ENCODE measurements at places on chromosomes 11 and 22.

DNA sequence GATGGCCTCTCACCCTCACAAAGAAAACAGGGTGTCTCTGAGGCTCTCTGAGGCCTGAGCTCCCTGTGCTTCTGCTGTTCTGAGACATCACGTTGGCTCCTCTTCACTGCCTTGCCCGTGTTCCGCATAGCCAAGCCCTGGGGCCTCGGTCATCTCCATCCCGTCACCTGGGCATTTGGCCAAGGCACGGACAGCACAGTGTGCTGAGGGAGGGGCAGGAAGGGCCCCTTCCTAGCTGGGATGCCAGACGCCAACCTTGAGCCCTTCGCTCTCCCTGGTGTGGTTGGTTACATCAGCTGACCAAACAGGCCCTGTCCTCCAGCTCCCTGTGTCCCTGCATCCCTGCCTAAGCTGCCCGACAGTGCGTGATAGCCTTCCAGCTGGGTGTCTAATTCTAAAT is 25.9 kb downstream of the MOV10L1 start:
- peak; percentile 70 for DNase-seq

- DNase-seq = peak; percentile 41
Measured at GRCh38 chr11:82927264-82927880, 25.8 kb downstream of the DDIAS start.

GRCh38 chr11:128458321-128458720 is 129.0 kb downstream of the ETS1 start:
- DNase-seq = no peak

GRCh38 chr11:6825231-6825744 is 20.2 kb upstream of the OR10A5 start:
- no peak for DNase-seq

DNA sequence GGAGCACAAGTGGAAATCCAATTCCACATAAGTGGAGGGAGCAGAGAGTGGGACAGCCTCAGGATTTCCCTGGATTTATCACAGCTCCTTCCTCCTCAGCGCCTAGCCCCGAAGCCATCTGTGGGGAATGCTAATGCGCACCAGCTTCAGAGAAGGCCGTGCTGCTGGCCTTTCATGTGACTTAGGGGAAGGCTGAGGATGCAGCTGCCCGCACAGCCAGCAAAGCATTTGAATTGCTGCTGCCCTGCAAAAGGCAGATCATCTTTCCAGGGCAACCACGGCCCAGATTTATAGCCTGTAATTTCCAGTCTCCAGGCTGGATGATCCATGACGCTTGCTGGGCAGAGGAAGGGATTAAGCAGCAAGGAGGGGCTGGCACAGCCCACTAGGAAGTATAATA is 29.9 kb downstream of the SYN3 start:
- DNase-seq = no peak

DNA sequence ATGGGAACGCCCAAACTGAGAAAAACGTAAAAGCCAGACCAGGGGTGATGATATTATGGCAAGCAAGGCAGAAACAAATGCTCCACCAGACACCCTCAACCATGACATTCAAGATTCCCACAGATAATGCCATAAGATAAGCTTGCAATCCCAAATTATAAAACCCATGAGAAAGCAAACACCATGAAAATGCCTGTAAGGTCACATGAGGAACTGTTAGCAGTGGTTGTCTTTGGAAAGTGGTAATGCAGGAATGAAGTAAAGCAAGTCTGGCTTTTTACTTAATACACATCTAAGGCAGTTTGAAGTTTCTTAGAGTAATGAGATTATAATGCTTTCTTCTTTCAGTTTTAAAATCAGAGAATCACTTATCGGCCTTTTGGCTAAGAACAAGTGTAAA is 111.0 kb downstream of the MN1 start:
- DNase-seq = no peak

DNA sequence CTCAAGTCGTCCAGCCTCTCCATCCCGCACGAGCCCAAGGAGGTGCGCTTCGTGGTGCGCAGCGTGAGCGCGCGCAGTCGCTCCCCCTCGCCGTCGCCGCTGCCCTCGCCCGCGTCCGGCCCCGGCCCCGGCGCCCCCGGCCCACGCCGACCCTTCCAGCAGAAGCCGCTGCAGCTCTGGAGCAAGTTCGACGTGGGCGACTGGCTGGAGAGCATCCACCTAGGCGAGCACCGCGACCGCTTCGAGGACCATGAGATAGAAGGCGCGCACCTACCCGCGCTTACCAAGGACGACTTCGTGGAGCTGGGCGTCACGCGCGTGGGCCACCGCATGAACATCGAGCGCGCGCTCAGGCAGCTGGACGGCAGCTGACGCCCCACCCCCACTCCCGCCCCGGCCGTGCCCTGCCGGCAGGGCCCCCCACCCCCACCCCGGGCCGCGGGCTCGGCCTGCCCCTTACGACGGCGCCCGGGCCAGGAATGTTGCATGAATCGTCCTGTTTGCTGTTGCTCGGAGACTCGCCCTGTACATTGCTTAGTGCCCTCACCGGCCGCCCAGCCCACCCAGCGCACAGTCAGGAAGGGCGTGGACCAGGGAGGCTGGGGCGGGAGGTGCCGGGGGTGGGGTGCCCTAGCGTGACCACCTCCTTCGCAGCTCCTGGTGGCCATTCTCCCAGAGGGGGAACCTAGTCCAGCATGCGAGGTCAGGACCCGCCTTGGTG is 6.9 kb upstream of the ACR start:
- DNase-seq = no peak

GRCh38 chr22:17978027-17978426 is 46.3 kb downstream of the MICAL3 start:
- DNase-seq = no peak

GRCh38 chr22:47337161-47337621 is 574.7 kb downstream of the TBC1D22A start:
- DNase-seq = peak; percentile 1

DNA sequence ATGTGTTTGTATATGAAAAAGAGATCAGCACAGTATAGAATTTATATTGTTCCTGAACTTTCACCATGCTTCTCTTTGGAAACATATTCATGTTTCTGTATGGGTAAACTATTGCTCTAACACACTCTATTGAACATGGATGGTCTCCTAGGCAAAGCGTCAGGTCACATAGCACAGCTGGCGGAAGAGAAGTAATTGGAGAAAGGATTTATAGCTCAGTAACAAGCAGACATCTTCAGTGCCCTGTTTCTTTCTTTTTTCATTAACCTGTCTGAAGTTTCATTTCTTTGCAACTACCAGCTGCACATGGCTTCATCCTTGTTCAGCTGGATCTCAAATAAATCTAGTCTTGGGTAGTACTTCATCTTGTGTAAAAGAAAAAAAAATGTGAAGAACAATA is 84.4 kb upstream of the TRPC6 start:
- no peak for DNase-seq

GRCh38 chr22:17198170-17199002 is 20.8 kb downstream of the ADA2 start:
- DNase-seq = peak; percentile 36

- DNase-seq = no peak
Measured at GRCh38 chr22:23403152-23403719, 176.9 kb downstream of the IGLL1 start.

GRCh38 chr11:33454264-33454663 is 197.1 kb downstream of the HIPK3 start:
- DNase-seq = peak; percentile 14

GRCh38 chr11:6544921-6545850 is 48.1 kb downstream of the DNHD1 start:
- no peak for DNase-seq

DNA sequence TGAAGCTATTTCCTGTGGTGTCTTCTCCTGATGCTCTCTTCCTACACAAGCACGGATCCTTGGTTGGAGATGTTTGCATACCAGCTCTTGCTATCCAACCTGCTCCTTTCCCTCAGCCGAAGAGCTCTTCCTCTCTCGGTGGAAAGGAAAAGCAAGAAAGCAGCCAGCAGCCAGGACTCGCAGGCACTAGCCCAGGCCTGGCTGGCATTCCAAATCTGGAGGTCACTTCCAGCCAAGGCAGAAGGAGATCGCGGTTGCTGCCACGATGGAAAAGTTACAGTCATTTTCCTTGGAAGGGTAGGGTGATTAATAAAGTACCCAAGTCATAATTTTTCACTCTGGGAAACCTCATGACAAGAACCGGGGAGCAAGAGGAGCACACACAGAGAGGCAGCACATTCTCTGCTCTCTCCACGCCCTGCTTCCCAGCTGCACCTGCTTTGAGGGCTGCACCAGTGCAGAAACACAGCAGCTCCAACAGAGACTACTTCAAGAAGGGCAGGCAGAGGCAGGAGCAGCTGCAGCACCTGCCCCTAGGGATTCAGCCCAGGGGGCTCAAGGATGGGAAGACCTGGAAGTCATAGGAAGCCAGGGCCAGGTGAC is 399.3 kb downstream of the CADM1 start:
- DNase-seq = no peak

DNA sequence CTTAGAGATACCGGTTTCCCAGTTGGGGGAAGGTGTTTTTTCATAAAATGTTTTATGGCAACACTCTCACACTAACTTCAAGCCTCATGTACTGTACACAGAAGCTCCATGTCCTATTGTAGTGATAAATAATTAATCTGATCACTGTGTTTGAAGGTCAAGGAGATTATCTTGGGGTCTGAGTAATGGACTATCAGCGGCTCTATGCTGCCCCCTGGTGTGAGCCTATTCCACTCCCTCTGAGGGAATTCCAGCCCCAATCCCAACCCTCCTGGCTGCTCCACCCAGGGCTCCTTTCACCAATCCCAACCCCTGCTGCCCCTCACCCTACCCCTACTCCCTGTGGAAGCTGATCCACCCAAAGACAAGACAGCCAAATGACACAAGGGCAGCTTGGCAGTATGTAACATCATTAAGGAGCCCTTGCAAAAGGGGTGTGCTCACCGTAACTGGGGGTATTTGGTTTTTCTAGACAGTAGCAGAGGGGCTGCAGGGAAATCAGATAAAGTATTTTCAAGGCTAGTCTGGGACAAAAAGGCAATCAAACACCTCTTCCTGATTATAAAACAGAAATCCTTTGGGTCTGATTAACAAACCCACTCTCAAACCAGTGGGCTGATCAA is 22.3 kb downstream of the HPS4 start:
- DNase-seq = no peak

DNA sequence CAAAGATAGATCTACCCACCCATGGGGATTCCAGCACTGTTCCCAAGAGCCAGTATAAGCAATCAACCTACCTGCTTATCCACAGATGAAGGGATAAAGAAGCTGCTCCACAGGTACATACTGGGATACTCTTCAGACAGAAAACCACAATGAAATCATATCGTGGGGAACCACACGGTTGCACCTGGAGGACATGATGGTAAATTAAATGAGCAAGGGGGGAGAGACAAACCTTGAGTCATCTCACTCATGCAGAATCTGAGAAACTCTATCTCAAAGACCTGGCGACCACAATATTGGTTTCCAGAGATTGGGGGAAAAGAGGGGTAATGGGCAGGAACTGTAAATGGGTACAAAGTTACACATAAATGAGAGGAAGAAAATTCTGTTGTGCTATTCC is 14.5 kb downstream of the RGL4 start:
- DNase-seq = no peak
